Liver (tissue), 10 donors: ENCODE measurements at places on chromosomes 2 and 18. TPM values are rescaled to one million over a fixed set of nuclear protein-coding genes. Genes with fewer than 3 reads are reported as not detected.

DNA sequence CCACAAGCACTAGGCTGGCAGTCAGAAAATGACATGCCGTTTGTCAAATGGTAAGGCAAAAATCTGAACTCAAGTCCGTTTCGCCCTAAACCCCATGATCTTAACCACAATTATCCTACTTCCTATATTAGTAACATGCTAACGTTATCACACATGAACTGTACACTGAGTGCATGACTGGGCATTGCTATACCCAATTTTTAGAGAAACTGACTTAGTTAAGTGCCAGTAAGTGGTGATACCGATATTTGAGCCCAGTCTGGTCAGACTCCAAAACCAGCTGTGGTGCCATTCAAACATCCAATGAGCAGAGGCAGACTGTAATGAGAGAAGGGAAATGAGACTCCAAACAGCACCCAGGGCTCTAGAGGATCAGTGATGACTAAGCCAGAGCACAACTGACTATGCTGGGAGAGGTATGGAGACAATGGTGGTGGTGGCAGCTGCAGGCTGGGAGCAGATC, 311.7 kb upstream of the PKDCC start:
- no peak overlapping the region for H3K27ac ChIP-seq
- H3K4me1 ChIP-seq: no peaks in the 10 kb centered on the region
- DNase-seq: no peak
- no peaks in the 10 kb centered on the region for H3K27me3 ChIP-seq
- no peak overlapping the region for H3K4me3 ChIP-seq

- H3K27ac ChIP-seq: no peak overlapping the region
- no peaks in the 10 kb centered on the region for H3K36me3 ChIP-seq
- H3K4me3 ChIP-seq: no peak overlapping the region
- no peak for DNase-seq
- H3K27me3 ChIP-seq: no peaks in the 10 kb centered on the region
These were observed 936.0 kb downstream of the TRIB2 start for GRCh38 chr2:13652531-13653313.

MPP4 gene
- total RNA-seq: not detected

ALPG gene
- total RNA-seq: not detected

DNA sequence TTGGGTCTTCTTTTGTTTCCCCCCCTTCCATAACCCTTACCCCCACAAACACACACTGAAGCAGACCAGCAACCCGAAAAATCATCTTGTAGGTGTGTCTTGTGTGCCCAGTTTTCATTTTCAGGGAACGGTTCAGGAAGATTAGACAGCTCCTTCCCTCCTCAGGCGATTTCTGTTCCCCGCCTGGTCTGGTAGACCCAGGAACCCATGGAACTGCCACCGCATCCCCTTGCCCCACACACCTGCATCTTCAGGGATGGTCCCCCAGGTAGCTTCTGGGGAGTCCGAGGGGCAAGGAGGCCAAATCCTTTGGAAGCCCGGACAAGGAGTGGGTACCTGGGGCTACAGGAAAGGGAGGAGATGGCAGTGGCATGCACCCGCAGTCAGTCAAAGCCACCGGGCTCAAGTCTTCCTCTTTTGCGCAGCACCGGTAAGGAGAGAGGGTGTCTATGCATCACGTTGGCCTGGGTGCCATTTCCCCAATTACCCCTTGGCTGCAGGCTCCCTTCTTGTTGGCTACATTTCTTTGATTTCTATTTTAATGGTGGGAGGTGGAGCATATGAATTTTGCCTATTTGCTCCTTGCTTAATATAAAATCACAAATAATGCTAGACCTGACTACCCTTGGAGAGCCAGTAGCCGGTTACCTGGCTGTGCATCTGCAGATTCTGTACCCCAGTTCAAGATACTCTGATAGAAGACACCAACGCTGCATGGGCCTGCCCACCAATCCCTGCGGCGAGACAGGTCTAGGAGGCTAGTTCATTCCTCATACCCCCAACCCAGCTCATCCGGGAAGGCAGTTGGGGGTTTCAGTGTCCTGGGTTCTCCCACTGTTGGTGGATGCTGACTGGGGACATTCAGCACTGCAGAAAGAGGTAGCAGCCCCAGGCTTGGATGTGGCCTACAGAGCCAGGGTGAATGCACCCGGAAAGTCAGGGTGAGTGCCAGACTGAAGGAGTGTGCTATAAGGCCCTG, 30.0 kb upstream of the ATP6V1B1 start:
- peaks cover 4% of the 10 kb centered on the region for H3K4me1 ChIP-seq
- DNase-seq: no peak

DNA sequence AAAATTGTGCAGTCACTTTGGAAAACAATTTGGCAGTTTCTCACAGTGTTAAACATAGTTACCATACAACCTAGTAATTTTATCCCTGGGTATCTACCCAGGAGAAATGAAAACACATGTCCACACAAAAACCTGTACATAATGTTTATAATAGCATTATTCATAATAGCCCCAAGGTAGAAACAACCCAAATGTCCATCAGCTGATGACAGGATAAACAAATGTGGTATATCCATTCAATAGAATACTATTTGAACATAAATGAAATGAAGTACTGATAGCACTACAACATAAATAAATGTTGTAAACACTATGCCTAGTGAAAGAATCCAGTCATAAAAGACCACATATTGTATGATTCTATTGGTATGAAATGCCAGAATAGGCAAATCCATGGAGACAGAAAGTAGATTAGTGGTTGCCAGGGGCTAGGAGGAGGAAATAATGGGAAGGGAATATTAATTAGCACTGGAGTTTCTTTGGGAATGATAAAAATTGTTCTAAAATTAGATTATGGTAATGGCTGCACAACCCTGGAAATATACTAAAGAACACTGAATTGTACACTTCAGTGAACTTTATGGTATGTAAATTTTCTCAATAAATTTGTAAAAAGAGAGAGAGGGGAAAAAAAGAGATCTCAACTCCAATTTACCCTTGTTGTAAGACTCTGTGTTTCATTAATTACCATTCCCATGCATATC, 20.8 kb upstream of the VIT start:
- H3K36me3 ChIP-seq: no peaks in the 10 kb centered on the region
- no peak overlapping the region for H3K27ac ChIP-seq
- no peaks in the 10 kb centered on the region for H3K27me3 ChIP-seq
- no peak for DNase-seq
- H3K4me1 ChIP-seq: no peaks in the 10 kb centered on the region

DNA sequence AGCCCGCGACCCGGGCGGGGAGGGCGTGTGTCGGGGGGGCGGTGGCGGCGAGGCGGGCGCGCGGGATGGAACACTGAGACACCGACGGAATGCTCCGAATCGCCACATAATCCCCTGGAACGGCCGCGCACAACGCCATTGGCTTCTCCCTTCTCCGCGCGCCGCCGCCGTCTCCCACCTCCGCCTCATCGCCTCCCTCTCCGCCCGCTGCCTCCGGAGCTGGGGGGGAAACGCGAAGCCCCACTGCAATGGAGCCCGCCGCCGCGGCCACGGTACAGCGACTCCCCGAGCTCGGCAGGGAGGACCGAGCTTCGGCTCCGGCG, at the start of gene PHLPP1:
Gene PHLPP1, plus strand, starts transcription at position 106 of the 323 bp plus-strand sequence. Its CDS starts 143 bp downstream, at position 249.
- H3K27ac ChIP-seq: peak within 1 kb of the TSS; percentile 97
- no peaks in the 10 kb centered on the region for H3K27me3 ChIP-seq
- peak within 1 kb of the TSS; percentile 81 for H3K4me3 ChIP-seq
- H3K36me3 ChIP-seq: no peaks in the 10 kb centered on the region

DNA sequence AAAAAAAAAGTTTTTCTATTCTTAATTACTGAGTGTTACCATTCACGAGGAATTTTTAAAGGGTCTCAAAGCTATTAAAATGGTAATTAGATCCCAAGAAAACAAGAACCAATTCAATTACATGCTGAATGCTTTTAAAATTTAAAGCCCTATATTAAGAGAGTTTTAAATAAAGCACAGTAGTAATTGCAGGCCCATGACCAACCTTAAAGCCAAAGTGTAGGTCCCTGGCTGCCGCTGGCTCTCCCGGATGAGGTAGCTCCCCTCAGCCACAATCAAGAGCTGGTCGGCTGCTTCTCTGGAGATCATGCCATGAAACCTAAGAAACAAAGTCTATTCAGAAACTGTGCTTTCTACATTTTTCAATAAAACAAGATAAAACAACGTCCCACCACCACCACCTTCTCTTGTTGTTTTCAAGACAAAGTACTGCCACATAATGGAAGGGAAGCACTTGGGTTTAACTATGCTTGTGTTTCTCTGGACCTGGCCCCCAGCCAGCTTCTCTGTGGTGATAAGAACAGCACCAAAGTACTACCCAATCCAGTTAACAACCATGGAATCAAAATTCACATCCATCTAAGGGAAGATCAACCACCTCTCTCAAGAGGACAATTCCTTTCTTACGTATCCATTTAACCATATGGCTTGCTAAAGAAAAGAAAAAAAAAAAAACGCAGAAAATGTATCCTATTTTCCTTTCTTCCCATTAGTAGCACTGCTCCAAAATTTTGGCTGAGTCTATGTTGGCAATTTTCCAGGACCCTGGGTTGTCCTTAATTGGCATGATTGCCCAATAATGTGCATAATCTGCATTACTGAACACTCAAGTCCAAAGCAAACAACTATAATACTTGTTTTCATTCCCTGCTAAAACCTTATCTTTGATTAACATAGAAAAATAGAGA, 90.1 kb downstream of the CHN1 start:
- DNase-seq: no peak
- no peaks in the 10 kb centered on the region for H3K36me3 ChIP-seq
- no peak overlapping the region for H3K4me3 ChIP-seq
- H3K27ac ChIP-seq: no peak overlapping the region
- no peaks in the 10 kb centered on the region for H3K27me3 ChIP-seq

GRCh38 chr2:222024932-222025880, 273.6 kb downstream of the PAX3 start:
- no peaks in the 10 kb centered on the region for H3K27me3 ChIP-seq
- H3K4me1 ChIP-seq: no peaks in the 10 kb centered on the region
- H3K4me3 ChIP-seq: no peak overlapping the region

DNA sequence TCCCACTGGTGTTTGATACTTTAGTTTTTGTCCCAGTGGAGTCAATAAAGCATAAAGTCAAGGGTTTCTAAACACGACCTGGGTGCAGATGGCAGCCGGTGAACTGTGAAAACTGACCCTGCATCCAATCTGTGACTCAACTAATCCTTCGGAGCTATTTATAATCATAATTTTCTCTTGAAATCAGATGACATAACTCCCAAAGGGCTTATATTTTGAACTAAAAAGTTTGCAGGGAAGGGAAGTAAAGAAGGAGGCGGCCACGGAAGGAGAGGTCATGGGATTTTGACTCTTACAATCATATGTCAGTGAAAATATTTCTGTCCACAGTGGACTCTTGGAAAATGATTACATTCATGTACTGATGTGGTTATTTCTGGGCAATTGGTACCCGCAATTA, 178.5 kb downstream of the PDE1A start:
- no peaks in the 10 kb centered on the region for H3K36me3 ChIP-seq
- H3K27ac ChIP-seq: no peak overlapping the region
- no peak for DNase-seq
- H3K4me3 ChIP-seq: no peak overlapping the region

NAT8 gene
- total RNA-seq: 27.6 TPM

- no peak overlapping the region for H3K4me3 ChIP-seq
- no peaks in the 10 kb centered on the region for H3K36me3 ChIP-seq
- H3K27ac ChIP-seq: no peak overlapping the region
- no peak for DNase-seq
These were observed 1050.9 kb upstream of the LRRTM1 start for GRCh38 chr2:81355436-81355835.

CRYGD gene
- total RNA-seq: not detected

DNA sequence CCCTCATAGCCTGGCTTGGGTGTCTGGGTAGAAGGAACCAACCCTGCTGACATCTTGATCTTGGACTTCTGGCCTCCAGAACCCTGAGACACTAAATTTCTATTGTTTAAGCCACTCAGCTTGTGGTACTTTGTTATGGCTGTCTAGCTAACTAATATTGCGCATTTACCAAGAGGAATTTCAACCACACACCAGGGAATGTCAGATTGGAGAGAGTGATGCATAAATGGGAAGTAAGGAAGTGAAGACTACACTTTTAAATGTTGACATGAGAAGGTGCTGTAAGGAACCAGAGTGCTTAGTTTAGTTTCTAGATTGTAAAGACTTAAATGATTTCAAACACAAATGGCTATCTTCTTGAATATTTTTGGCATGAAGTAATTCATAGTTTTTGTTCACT, 98.9 kb upstream of the ITGB6 start:
- no peak overlapping the region for H3K4me3 ChIP-seq
- no peak overlapping the region for H3K27ac ChIP-seq
- H3K36me3 ChIP-seq: peaks cover 3% of the 10 kb centered on the region
- no peaks in the 10 kb centered on the region for H3K4me1 ChIP-seq
- no peak for DNase-seq

DNA sequence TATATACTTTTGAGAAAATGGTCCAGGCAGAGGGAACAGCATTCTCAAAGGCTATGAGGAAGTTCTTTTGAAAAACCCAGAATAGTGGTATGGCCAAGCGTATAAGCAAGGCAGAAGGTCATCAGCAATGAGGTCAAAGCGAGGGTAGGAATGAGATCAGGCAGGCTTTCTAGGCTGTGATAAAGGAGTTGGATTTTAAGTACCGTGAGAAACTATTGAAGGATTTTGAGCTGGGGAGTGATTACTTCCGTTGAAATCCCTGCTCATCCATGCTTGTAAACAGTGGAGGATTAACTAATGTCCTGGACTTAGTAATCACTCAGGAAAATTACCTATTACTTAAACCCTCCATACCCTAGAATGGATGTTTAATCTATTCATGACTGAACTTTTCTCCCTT, 50.2 kb downstream of the EMILIN2 start:
- no peak overlapping the region for H3K27ac ChIP-seq
- no peaks in the 10 kb centered on the region for H3K36me3 ChIP-seq
- H3K4me1 ChIP-seq: no peaks in the 10 kb centered on the region
- no peaks in the 10 kb centered on the region for H3K27me3 ChIP-seq
- DNase-seq: no peak
- H3K4me3 ChIP-seq: no peak overlapping the region

DNA sequence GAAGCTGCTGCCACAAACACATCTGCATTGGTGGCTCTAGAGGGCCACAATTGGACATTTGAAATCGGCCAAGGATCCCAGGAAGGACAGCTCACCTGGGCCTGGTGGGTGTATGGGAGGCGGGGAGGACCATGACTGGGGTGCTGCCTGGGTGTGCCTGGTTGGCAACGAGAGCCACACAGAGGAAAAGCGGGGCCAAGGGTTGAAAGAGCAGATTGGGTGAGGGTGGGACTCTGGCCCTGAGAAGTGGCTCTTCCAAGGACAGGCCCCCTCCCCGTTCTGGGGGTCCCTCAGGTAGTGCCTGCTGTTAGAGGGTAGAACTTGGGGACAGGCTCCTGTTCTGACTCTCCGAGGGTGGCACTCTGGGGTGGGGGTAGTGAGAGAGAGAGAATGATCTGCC, 102.9 kb downstream of the CLIP4 start:
- H3K4me3 ChIP-seq: no peak overlapping the region
- H3K27me3 ChIP-seq: peaks cover 2% of the 10 kb centered on the region
- DNase-seq: no peak
- no peak overlapping the region for H3K27ac ChIP-seq

DNA sequence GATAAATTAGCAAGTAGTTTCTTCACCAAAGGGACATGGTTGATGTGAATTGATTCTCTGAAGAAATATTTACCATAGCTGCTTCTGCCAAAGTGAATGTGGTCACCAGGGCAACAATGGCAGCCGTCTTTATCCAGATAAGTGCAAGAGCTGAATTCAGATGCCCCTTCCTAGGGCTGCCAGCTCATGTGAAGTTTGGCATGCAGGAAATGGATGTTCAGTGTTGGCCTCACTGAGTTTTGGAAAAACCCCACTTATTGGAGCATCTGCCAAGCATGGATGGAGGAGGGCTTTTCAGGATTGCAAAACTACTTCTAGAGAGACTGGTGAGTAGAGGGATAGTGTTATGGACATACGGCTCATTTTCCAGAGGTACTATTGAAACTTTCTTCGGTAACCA, 80.8 kb downstream of the FMNL2 start:
- no peak overlapping the region for H3K27ac ChIP-seq
- H3K27me3 ChIP-seq: no peaks in the 10 kb centered on the region
- no peak for DNase-seq
- H3K36me3 ChIP-seq: no peaks in the 10 kb centered on the region
